ENCODE measurements at places on chromosomes 6 and 20. TPM values are rescaled to one million over a fixed set of nuclear protein-coding genes. Genes with fewer than 3 reads are reported as not detected.

The IL17F gene
- not detected for total RNA-seq

The LY86 gene
- not detected for total RNA-seq

The TOX2 gene
- not detected for total RNA-seq

The BTN1A1 gene
- not detected for total RNA-seq

The TFAP2D gene
- total RNA-seq: not detected

The EEF1E1 gene
- total RNA-seq: 17.6 TPM

The SAMD5 gene
- total RNA-seq: 18.6 TPM

The FAM83B gene
- 0.64 TPM for total RNA-seq

The PERP gene
- 26.0 TPM for total RNA-seq

The PGC gene
- total RNA-seq: not detected

The SLPI gene
- total RNA-seq: not detected

The TMEM217 gene
- total RNA-seq: 5.0 TPM

The SSTR4 gene
- total RNA-seq: not detected

The ALDH5A1 gene
- 6.6 TPM for total RNA-seq

The BFSP1 gene
- total RNA-seq: 13.8 TPM

The BNIP5 gene
- total RNA-seq: not detected

The OVOL2 gene
- total RNA-seq: not detected

The SRSF12 gene
- total RNA-seq: 3.7 TPM

The MOG gene
- total RNA-seq: not detected

The MPC1 gene
- 29.1 TPM for total RNA-seq

The RNF144B gene
- 15.0 TPM for total RNA-seq

The C4A gene
- total RNA-seq: 13.5 TPM

The PRL gene
- total RNA-seq: not detected

The CLPSL2 gene
- total RNA-seq: not detected

The IRAK1BP1 gene
- 2.9 TPM for total RNA-seq

The TINAG gene
- not detected for total RNA-seq

The TTBK1 gene
- total RNA-seq: 0.08 TPM

The NKAPL gene
- total RNA-seq: not detected

The CGA gene
- total RNA-seq: not detected

The ZDHHC14 gene
- 9.1 TPM for total RNA-seq

The RPRD1B gene
- 26.9 TPM for total RNA-seq

The JPH2 gene
- 16.5 TPM for total RNA-seq

The BMP6 gene
- not detected for total RNA-seq

The SNAP25 gene
- 1.6 TPM for total RNA-seq

The CRISP3 gene
- total RNA-seq: not detected

The RIPOR3 gene
- 0.11 TPM for total RNA-seq

The LRRN4 gene
- not detected for total RNA-seq

The CLDN20 gene
- not detected for total RNA-seq

The IL17A gene
- not detected for total RNA-seq

The MUCL3 gene
- total RNA-seq: not detected

All from osteocyte (in vitro differentiated cells).